ENCODE measurements at places on chromosomes 11 and 22.

- peak; percentile 6 for DNase-seq
These were observed 9.3 kb upstream of the TYR start for GRCh38 chr11:89168396-89168795.

DNA sequence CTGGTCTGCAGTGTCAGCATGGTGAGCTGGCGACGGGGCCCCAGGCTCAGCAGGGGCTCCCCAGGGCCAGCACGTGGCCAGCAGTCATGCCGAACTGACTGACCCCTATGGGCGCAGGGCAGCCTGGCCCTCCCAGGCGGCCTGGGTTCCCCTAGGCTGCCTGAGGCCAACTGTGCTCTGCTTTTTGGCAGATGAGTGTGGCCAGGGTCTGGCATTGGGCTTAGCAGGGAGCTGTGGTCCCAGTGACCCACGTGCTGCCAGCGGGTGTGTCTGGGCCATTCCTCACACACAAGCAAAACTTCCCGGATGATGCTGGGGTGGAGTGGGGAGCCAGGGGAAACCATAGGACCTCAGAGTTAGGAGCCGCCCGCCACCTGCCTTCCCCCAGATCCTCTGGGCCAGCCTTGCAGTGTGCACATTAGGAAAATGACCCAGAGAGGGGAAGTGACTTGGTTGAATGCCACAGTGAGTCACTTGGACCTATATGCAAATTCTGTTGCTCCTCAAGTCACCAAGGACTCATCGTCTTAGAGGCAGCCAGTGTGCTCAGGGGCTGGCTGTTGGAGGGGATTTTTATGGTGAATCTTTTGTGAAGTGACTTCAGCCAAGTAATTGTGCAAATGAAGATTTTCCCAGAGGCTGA, 6.5 kb downstream of the ADORA2A start:
- peak; percentile 37 for DNase-seq

- no peak for DNase-seq
These were observed 2.9 kb downstream of the BIRC3 start for GRCh38 chr11:102320188-102320587.

DNA sequence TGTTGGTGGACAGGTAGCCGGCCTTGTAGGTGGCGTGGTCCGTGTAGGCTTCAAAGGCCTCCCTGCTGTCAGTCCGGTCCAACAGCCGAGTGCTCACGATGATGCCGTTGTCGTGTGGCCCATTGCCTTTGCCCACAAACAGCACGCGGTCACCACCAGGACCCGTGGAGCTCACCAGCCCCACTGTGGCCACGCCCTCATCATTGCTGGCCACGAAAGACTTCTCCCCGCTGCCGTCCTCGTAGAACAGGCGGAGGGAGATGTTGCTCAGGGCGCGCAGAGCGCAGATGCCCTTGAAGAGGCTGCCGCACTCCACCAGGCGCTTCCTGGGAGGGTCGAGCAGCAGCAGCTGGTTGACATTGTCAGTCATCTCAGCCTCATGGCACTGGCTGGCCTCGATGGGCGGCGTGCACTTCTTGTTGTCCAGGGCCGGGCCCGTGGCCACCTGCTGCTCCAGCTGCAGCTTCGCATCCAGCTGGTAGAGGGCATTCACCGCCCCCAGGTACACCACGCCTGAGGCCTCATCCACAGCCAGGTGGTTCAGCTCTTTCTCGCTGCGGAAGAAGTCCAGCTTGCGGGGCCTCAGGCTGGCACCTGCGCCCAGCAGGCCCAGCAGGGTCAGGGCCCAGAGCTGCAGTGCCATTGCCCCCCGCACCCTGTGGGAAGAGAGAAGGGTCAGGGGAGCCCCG, 17.4 kb downstream of the PLXNB2 start:
- no peak for DNase-seq

- DNase-seq, result no peak
These were observed 26.5 kb upstream of the TMPRSS4 start for GRCh38 chr11:118050208-118050891.

DNA sequence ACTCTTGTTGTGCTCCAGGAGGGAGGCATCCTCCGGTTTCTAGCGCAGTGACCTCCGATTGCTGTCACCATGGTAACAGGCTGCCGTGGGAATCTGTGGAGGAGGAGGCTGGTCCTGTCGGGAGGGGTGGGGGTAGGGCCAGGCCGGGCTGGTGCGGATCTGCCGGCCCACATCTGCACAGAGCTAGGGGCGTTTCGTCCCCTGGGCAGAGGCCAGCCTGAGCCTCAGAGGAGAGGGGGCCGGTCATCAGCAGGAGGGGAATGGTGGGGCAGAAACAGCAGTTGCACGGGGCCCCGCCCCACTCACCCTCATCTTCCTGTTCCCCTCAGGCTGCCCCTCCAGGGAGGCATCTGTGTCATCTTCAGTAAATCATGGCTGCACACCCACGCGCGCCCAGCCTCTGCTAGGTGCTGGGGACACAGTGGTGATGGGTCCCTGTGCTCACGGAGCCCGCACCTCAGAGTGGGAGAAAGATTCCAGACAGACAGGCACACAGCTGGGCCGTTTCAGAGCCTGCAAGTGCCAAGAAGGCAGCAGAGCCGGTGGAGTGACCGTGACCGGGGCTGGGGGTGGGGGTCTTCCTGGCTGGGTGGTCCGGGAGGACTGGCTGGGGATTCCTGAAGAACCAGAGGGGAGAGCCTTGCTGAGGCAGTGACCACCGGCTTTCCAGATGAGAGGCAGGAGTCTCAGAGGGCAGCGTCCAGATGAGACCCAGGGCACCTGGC, 120.5 kb downstream of the CACNA1I start:
- no peak for DNase-seq

GRCh38 chr11:75311858-75312288, 39.6 kb downstream of the ARRB1 start:
- peak; percentile 24 for DNase-seq

- DNase-seq, result no peak
These were observed 98.2 kb downstream of the SLC1A2 start for GRCh38 chr11:35321111-35321510.
